ENCODE measurements at places on chromosomes 4 and X. TPM values are rescaled to one million over a fixed set of nuclear protein-coding genes. Genes with fewer than 3 reads are reported as not detected.

The PRR27 gene
- not detected for total RNA-seq

- no peak for DNase-seq
These were observed 40.2 kb downstream of the PALLD start for GRCh38 chr4:168537086-168537485.

- no peak for DNase-seq
These were observed at the start of gene GCNA for GRCh38 chrX:71578253-71579135. Gene GCNA, plus strand, starts transcription at chrX:71578437. Its CDS starts 2,385 bp downstream, at chrX:71580822.

- DNase-seq: no peak
These were observed 36.1 kb upstream of the HERC5 start for GRCh38 chr4:88420844-88421243.

DNA sequence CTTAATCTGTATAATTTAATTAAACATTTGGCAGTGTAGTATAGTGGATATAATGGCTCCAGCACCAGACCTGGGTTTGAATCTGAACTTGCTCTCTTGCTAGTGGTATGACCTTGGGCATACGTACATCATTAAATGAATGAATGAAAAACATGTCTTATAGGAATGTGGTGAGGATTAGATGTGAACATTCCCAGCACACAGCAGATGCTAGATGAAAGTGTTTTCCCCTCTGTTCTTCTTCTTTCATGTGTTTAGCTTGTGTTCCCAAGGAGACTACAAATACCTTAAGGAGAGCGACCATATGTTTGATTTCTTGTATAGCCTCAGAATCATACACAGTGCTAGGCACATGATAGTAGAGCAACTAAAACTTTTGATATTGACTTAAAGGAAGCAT lies 56.5 kb downstream of the CT47B1 start:
- DNase-seq: no peak

DNA sequence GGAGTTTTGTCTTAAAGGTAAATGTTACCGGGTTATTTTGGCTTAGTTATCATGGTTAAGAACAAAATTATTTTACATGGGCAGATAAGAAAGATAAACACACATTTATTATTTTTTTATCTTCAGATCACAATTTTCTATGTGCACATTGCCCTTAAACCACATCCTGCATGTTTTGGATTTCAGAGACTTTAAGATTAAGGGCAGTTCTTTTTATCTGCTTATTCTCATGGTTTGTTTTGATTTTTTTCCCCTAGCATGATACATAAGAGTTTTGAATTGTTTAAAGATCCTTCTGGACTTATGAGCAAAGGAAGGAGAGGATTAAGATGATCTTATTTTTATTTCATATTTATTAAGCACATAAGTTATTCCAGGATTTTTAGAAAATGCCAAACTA lies 190.1 kb upstream of the BMP3 start:
- DNase-seq: no peak

DNA sequence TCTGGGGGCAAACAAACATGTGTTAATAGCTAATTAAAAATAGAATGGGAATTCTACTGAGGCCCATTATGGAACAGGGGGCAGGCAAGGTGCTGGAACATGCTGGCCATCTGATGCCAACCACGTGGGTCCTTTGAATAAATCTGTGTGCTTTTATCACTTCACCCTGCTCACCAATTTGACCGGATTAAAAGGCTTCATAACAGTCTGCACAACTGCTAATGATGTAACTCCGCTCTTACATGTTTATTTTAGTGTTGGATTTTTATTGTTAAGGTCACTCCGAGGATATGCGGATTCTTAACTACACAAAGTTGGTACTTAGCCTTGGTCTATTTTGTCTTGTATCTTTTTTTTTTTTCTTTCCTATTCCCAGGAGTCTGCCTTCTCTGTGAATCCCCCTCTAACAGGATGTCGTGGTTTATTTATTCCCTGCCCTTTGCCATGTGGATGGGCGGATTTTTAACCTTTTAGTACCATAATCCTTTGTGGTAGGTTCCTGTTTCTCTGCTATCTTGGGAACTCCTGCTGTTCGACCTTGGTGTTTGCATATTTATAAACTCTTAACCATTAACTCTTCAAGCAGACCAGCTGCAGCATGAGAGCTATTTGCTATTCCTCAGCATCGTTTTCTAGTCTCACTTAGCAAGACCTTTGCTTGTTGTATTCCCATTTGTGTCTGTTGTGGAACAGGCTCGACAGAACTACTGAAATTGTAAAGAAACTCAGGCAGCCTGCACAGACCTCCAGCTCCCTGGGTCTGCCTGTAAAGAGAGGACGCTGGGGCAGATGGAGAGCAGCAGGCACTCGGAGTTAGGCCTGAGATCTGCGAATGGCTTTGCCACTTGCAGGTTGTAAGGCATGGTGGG lies 38.0 kb downstream of the TRIM2 start:
- no peak for DNase-seq

The PCDH7 gene
- total RNA-seq: 0.38 TPM

GRCh38 chr4:109820563-109820962 lies 5.0 kb downstream of the GAR1 start:
- peak; percentile 56 for DNase-seq

GRCh38 chr4:142840516-142841123 lies 5.5 kb downstream of the INPP4B start:
- DNase-seq: peak; percentile 75

The CXCL3 gene
- not detected for total RNA-seq

The NUDT10 gene
- total RNA-seq: not detected

- DNase-seq: peak; percentile 70
These were observed 7.8 kb upstream of the AKAP14 start for GRCh38 chrX:119887721-119888425.

DNA sequence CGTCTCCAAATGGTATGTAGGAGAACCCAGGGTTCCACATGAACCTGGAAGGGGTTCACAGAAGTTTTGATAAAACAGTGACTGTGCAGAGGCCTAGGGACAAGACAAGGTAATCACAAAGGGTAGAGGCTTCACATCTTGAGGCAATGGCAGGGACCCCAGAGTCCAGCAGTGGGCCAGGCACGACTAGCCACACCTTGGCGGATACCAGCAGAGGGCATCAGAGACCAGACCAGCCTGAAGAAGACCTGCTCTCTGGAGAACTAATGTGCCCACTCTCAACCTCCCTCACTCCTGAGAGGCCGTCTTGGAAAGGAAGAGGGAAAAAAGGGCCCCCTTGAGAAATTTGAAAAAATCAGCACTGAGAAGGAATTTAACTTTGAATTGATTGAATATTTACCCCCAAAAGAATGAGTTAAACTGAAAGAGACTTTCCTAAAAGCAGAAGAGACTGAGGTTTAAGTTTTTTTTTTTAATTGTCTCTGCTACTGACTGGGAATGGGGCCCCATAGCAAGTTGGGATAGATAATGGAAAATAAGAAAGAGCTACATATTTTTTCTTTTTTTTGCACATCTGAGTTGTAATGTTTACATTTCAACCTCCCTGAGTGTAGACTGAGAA lies 243.8 kb upstream of the JADE1 start:
- peak; percentile 21 for DNase-seq
